ENCODE measurements at places on chromosomes 12 and 14.

- no peak for DNase-seq
These were observed 131.7 kb downstream of the MIPOL1 start for GRCh38 chr14:37329189-37330001.

- DNase-seq = no peak
These were observed 67.2 kb downstream of the DAO start for GRCh38 chr12:108947097-108947496.

DNA sequence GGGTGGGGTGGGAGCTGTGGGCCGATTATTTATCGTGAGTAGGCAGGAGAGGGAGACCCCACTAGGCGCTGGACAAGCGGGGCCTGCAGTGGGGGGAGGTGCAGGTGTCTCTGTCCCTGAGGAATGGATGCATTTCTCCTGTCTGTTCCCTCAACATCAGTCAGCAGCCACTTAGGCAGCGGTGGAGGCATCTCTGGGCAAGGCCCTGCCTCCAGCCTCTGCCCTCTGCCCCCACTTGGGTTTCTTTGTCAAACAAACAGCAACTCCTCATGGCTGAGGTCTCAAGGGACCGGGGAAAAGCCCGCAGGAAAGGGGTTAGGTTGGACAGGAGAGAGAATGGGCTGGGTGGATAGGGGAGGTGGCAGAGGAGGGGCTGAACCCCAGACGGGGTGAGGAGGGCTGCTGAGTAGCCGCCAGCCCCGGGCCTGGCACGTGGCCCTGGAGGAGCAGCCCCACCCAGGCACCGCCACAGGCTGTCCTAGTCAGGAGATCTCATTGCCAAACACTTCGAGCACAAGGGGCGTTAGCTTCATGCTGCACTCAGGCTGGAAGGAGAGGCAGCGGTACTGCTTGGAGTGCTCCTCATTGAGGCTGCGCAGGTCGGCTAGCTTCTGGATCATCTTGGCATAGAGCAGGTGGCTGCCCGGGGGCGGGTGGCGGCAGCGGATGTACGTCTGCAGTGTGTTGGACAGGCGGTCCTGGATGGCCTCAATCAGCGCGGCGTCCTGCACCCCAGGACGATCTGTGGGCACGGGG, 24.7 kb upstream of the HDAC7 start:
- no peak for DNase-seq

GRCh38 chr14:89484051-89484844, 67.2 kb upstream of the FOXN3 start:
- DNase-seq = no peak

DNA sequence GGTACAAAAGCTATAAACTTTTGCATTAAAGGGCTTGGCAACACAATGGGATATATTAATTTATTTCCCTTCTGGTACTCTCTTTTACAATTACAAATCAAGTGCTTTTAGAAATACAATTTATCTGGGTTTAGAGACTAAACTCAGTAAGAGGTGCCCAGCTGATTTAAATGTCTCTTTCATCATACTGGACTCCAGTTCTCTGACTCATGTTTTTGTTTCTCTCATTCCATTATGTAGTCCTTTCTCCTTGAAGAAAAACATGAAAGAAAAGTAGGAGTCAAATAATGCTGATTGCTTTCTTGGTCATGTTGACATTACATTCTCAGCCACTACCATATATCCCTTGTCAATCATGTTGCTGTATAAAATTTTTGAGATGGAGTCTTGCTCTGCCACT, 36.3 kb upstream of the CFL2 start:
- no peak for DNase-seq

- DNase-seq = no peak
These were observed 234.8 kb downstream of the PIK3C2G start for GRCh38 chr12:18496156-18496555.

DNA sequence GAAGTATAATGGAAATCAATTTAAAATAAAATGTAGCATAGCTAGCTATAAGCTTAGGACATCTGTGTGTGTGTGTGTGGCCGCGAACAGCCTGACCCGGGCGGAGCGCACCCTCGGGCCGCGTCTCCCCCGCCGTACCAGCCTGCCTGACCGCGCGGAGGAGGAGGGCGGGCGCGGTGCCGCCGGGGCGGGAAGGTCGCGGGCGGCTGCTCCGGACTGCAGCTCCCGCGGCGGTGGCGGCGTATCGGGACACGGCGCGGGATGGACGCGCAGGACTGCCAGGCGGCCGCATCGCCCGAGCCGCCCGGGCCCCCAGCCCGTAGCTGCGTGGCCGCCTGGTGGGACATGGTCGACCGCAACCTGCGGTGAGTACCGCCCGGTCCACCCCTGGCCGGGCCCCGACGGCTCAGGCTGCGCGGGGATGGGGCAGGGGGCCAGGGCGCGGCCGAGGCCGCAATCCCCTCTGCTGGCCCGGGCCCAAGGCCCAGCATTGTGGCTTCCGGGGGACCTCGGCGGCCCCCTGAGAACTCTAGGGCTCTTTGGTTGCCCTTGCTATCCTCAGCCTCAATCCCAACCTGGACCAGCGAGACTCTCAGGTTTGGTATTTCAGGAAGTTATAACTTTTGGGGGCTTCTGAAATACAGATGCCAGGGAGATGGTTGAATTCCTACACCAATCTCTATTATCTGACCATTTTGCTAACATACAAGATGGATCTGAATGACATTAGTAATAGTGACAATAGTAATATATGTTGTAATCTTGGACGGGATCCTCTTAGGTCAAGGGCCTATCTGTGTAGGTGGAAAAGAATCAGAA, at the start of gene ABHD12B:
TSS of gene ABHD12B (plus strand) at position 140 of the 819 bp plus-strand sequence. CDS start at position 262, 122 bp downstream.
- no peak for DNase-seq

DNA sequence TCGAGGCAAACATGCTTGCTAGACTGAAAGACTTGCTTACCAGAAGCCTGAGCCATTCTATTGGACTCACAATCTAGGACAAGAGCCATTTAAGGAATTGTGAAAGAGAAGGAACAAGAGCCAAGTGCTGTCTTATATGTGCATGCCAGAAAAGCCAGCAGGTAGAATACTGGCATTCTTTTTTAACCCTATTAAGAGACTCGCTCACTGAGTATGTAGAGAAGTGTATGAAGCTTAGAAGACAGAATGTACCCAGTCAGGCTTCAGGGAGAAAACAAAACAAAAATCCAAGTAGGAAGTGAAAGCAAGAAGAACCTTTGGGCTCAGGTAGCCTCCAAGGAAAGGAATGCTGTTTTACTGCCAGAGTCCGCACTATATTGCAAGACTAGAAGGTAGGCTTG, 65.9 kb downstream of the DCAF5 start:
- no peak for DNase-seq

DNA sequence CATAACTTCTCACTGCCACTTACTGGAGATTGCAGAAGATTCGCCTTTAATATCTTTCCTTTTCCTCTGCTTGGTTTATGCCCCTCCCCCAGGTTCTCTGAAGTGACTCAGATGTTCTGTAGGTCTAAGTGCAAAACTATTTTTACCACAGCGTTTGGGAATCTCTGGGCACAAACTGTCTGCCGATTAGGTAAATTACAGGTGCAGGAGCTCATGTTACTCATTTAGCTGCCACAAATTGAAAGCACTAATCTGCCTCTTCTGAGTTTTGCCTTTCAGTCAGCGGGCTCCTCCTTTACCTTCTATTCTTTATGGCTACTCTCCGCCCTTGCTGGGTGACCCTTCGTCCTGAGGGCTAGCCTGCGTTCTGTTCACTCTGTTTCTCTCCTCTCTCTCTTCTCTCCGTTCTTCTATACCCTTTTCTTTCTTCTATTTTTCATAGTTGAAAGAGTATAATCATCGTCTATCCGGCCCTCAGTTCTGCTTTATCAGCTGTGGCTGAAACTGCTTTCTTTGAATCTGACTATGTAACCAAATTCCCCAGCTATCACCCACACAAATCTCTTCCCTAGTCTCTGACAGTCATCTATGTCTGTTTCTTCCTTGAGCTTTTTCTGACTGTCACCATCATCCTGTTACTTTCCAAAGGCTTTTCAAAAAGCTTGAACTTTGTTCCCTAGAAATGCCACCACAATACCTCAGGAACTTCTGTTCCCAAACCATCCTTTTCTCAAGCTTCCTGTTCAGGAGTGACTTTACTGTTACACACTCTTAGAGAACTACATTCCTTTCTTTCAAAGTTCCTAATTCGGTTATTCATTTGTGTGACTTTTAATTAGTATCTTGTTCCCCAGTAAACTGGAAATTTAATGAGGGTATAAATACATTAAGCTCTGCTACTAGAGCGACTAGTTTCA, 4.3 kb upstream of the MYF6 start:
- DNase-seq = no peak

- DNase-seq = no peak
These were observed 26.1 kb upstream of the AACS start for GRCh38 chr12:125038976-125039625.

- DNase-seq = no peak
These were observed 88.1 kb downstream of the ITPR2 start for GRCh38 chr12:26744697-26745440.

- no peak for DNase-seq
These were observed 35.1 kb downstream of the ATF7IP start for GRCh38 chr12:14400599-14400998.

- DNase-seq = no peak
These were observed 142.3 kb downstream of the DICER1 start for GRCh38 chr14:95015046-95015445.

- DNase-seq = peak; percentile 15
These were observed 589.5 kb downstream of the NOVA1 start for GRCh38 chr14:26008290-26008689.

DNA sequence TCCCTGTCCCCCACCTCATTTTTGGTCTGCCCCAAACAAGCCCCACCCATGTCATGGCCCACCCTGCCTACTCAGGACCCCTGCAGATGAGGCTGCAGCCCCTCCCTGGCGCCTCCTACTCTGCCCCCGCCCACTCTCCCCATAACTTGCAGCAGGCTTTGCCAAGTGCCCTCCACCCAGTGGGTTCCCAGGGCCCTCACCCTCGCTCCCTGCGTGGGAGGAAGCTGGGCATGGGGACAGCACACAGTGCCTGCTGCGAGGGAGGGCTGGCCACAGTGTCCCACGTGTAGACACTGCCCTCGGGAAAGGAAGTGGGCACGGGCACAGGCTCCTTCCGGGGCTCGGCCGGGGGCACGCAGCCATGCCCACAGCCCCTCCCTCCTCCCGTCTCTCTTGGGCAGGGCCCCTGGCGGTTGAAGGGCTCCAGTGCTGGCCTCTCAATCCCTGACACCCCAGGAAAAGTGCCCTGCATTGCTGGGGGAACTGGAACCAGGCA, 9.4 kb downstream of the AKT1 start:
- no peak for DNase-seq

DNA sequence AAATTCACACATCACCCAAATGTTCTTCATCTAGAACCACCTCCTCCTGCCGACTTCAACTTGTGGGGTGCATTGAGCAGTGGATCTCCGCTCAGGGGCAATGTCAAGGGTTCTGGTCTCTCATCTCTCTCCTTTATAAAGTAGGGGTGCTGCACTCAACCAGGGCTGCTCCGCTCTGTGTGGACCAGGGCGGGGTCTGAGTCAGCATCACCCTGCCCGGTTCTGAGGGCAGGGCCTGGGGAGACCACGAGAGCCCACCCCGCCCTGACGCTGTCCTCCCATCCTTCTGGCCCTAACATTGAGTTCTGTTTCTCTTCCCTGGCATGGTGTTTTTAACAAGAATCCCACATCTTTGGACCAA, 311.6 kb upstream of the DIO3 start:
- DNase-seq = no peak

- no peak for DNase-seq
These were observed 289.5 kb upstream of the E2F7 start for GRCh38 chr12:77354766-77355362.

DNA sequence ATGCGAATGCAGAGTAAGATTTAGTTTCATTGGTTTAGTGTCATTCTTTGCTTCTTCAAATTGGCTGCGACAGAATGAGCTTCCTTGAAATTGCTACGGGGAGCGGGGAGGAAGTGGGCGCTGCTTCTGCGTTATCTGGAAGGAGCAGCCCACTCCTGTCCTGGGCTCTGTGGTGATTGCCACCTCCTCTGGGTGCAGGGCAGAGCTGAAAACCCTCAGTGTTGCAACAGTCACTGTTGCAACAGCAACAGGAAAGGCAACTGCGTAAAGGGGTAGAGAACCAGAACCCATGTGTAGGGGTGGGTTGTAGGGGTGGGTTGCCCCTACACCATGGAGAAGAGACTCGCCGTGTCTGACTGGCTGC, 57.7 kb downstream of the MAX start:
- DNase-seq = peak; percentile 97

GRCh38 chr12:5059358-5059757, 15.7 kb downstream of the KCNA5 start:
- no peak for DNase-seq

DNA sequence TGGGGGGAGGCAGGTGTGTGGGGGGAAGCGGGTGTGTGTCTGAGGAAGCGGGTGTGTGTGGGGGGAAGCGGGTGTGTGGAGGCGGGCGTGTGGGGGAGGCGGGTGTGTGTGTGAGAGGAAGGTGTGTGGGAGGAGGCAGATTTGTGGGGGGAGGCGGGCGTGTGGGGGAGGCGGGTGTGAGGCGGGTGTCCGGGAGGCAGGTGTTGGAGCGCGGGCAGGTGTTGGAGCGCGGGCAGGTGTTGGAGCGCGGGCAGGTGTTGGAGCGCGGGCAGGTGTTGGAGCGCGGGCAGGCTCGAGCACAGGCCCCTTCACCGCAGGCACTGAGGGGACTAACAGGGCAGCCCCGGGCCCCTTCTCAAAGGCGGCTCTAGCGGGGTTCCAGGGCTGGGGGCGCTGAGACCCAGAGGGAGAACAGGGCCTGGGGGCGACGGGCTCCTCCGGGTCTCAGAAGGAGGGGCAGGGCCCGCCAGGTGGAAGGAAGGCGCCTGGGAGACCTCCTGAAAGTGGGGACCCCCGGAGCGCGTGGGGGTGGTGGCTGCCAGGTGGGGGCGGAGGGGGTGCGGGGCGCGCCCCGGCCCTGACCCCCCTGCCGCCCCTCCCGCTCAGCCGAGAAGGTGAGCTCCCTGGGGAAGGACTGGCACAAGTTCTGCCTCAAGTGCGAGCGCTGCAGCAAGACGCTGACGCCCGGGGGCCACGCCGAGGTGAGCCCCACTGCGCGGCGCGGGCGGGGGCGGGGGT, 3.2 kb downstream of the CRIP2 start:
- no peak for DNase-seq

GRCh38 chr12:38025916-38026315, 290.7 kb upstream of the ALG10B start:
- DNase-seq = no peak

DNA sequence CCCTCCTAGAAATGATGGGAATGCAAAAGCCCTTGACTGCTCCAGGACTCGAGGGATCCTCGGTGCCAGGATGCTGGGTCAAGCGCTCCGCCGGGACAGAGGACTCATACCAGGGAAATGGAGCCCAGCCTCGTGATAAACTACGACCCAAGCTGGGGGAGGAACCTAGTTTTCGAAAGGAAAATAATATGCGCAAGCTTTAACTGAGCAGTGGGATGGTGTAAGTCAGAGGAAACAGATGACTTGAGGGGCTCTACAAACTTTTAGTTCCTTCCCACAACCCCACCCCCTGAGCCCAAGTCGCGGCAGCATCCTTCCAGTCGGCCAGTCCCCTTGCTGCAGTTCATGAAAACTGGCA, 654 bp upstream of the SUPT16H start:
- no peak for DNase-seq

DNA sequence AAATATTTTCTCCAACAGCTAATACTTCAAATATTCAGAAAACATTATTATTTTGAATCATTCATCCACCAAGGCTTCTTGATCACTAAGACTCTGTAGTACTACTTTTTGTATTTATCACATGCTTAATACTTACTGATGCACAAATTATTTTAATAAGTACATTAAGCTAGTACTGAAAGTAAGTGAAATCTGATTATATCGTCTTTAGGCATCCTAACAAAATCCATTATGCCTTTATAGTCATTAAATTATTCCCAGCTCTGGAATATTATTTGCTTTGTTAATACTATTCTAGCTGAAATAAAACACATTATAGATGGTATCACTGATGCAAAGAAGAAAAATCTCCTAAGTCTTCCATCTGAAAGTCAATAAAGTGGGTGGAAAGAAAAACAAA, 75.1 kb upstream of the TTC7B start:
- DNase-seq = no peak

Data from KBM-7 (cell line).